T-helper 17 cell (primary cell): ENCODE measurements at places on chromosomes 11 and 22.

DNA sequence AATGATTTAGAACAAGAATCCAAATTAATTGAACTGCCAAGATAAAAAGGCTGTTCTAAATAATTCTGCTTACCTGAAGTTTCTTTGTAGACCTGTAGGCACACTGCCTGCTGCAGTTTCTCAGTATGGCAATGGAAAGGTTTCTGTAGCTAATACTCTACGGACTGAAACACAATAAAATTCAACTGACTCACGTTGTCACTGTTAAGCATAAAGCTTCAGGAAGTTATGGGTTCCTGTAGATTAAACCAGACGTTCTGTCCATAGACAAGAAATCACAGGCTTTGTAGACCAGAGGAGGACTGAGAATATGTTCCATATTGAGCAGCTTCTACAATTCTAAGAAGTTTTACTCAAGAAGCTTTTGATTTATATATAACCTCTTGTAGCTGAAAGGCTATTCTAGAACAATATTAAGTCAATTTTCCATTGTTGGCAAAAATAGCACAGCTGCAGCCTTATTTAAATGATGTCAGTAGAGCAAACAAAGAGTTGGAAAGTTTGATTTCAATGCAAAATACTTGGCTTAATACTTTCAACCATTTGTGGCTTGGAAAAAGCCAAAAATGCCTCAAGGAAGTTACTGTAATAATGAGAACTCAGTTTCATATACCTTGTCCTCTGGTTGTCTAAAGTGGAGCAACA is at the start of gene GLYATL2:
GLYATL2 (minus strand) TSS at position 344 of the 645 bp plus-strand sequence. CDS start 5,092 bp downstream, outside the sequence.
- DNase-seq, result no peak
- peaks cover 41% of the 10 kb centered on the region for H3K27me3 ChIP-seq
- no peak within 1 kb of the TSS for H3K27ac ChIP-seq
- peaks cover 4% of the 10 kb centered on the region for H3K36me3 ChIP-seq

DNA sequence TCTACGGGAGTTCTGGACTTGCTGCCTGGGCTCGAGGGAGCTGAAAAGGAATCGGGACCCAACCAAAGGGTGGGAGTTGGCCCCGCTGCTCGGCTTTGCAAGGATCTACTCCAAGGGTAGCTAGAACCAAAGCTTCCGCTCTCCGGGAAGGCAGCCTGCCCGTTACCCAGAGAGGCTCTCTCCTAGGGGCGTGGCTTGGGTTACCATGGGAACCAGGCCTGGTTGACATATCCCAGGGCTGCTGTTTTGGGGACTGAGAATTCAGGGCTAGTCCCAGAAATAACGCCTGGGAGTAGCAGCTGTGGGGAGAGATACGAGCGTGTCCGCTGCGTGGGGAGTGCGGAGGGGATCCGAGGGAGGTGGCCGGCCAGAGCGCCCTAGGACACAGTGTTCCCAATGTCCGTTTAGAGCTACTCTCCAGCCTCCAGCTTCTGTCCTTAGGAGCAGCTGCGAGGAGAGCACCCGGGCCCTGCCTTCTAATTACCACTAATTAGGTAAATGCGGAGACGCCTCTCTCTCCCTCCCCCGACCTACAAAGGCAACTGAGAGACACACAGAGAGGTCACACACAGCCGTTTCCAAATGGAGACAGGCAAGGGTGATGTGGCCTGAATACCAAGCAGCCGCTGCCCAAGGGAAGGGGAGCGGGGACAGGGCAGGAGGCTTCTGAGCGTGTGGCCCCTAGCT is 141.6 kb upstream of the CADM1 start:
- no peak overlapping the region for H3K4me3 ChIP-seq
- H3K27me3 ChIP-seq, result peaks cover 20% of the 10 kb centered on the region
- H3K4me1 ChIP-seq, result no peaks in the 10 kb centered on the region
- H3K27ac ChIP-seq, result no peak overlapping the region
- no peaks in the 10 kb centered on the region for H3K36me3 ChIP-seq
- DNase-seq, result no peak

DNA sequence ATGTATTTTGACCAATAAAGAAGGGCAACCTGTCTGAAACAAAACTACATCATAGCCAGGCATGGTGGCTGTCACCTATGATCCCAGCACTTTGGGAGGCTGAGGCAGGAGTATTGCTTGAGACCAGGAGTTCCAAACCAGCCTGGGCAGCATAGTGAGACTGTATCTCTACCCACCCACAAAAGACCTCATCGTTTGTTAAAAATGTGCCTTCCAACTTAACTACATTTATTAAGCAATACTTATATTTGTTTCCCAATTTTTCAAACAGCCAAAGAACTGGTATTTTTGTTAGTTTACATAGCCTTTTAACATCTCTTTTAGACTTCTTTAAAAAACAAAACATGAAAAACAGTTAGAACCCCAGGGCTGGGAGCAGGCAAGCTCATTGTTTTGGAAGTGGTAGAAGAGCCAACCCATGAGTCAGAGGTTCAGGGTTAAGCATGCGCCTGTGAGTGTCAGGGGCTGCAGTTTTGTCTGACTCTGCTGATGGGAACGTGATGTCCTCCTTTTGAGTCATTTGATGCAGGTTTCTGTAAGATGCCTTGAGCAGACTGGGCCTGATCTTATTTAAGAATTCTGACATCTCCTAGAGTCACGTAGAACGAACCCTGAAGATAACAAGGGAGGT is 53.9 kb upstream of the CRTAM start:
- no peak overlapping the region for H3K4me3 ChIP-seq
- peaks cover 2% of the 10 kb centered on the region for H3K4me1 ChIP-seq
- peaks cover 2% of the 10 kb centered on the region for H3K36me3 ChIP-seq
- H3K27me3 ChIP-seq, result no peaks in the 10 kb centered on the region

DNA sequence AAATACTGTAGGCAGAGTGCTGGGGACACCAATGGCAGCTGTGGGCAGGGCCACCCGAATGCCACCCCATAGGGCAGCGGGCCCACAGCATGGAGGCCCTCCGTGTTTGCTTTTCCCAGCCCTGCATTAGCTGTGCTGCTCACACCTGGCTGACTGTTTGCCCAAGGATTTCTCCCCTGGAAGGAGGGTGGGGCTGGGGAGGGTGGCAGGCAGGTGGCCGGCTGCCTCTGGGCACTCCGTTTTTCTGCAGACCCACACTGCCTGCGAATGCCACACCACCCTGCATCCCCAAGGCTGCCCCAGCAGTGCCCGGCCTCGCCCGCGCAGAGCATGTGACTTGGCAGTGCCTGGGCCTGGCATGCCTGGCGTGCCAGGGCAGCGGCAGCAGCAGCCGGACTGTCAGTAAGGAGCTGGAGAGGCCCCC is 19.6 kb downstream of the DAGLA start:
- H3K36me3 ChIP-seq, result no peaks in the 10 kb centered on the region
- peaks cover 28% of the 10 kb centered on the region for H3K4me1 ChIP-seq
- H3K27me3 ChIP-seq, result no peaks in the 10 kb centered on the region
- H3K4me3 ChIP-seq, result no peak overlapping the region
- DNase-seq, result no peak
- no peak overlapping the region for H3K27ac ChIP-seq

- no peaks in the 10 kb centered on the region for H3K27me3 ChIP-seq
- no peak for DNase-seq
- H3K36me3 ChIP-seq, result no peaks in the 10 kb centered on the region
- no peak overlapping the region for H3K4me3 ChIP-seq
- no peaks in the 10 kb centered on the region for H3K4me1 ChIP-seq
Measured at GRCh38 chr11:103183981-103184611, 74.9 kb downstream of the DYNC2H1 start.

- H3K4me3 ChIP-seq, result no peak overlapping the region
- H3K27ac ChIP-seq, result no peak overlapping the region
- H3K36me3 ChIP-seq, result no peaks in the 10 kb centered on the region
Measured at GRCh38 chr11:134338068-134338467, 6.3 kb downstream of the GLB1L2 start.

DNA sequence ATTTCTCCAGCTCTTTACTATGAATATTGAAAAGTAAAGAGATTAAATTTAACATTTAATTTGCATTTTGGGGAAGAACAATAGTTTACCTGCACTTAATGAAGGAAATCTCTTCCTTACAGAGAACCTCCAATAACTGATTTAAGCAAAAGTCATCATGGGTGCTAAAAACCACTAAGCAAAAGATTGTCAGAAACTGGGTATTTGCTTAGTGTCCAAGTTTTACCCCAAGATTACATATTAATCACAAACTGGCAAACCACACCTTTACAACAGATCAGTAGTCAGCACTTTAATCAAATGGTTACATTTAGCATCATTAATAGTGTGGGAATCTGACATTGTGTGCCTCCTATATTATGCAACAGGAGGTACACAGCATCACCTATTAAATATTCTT is 2.7 kb downstream of the ZBTB44 start:
- H3K27me3 ChIP-seq, result no peaks in the 10 kb centered on the region
- peaks cover 3% of the 10 kb centered on the region for H3K36me3 ChIP-seq
- DNase-seq, result no peak
- H3K4me3 ChIP-seq, result no peak overlapping the region
- H3K27ac ChIP-seq, result peak overlapping the region; percentile 79

GRCh38 chr22:40684728-40685127 is 5.4 kb downstream of the MCHR1 start:
- peak overlapping the region; percentile 87 for H3K4me3 ChIP-seq
- H3K4me1 ChIP-seq, result peaks cover 18% of the 10 kb centered on the region
- DNase-seq, result no peak
- H3K27ac ChIP-seq, result peak overlapping the region; percentile 59
- H3K27me3 ChIP-seq, result peaks cover 15% of the 10 kb centered on the region
- H3K36me3 ChIP-seq, result no peaks in the 10 kb centered on the region

- H3K27me3 ChIP-seq, result no peaks in the 10 kb centered on the region
- H3K36me3 ChIP-seq, result no peaks in the 10 kb centered on the region
- no peak for DNase-seq
- H3K27ac ChIP-seq, result no peak overlapping the region
Measured at GRCh38 chr11:30608534-30608933, 22.4 kb upstream of the MPPED2 start.

- H3K36me3 ChIP-seq, result peaks cover 6% of the 10 kb centered on the region
- peak; percentile 21 for DNase-seq
- H3K4me1 ChIP-seq, result peaks cover 36% of the 10 kb centered on the region
Measured at GRCh38 chr22:41833369-41834004, 582 bp downstream of the SREBF2 start.

- no peak overlapping the region for H3K4me3 ChIP-seq
- H3K36me3 ChIP-seq, result no peaks in the 10 kb centered on the region
- no peak for DNase-seq
- H3K4me1 ChIP-seq, result peaks cover 2% of the 10 kb centered on the region
Measured at GRCh38 chr11:116703421-116703820, 69.4 kb downstream of the BUD13 start.

GRCh38 chr22:21996175-21996720 is 13.7 kb upstream of the TOP3B start:
- no peak for DNase-seq
- no peak overlapping the region for H3K4me3 ChIP-seq
- peaks cover 6% of the 10 kb centered on the region for H3K36me3 ChIP-seq

DNA sequence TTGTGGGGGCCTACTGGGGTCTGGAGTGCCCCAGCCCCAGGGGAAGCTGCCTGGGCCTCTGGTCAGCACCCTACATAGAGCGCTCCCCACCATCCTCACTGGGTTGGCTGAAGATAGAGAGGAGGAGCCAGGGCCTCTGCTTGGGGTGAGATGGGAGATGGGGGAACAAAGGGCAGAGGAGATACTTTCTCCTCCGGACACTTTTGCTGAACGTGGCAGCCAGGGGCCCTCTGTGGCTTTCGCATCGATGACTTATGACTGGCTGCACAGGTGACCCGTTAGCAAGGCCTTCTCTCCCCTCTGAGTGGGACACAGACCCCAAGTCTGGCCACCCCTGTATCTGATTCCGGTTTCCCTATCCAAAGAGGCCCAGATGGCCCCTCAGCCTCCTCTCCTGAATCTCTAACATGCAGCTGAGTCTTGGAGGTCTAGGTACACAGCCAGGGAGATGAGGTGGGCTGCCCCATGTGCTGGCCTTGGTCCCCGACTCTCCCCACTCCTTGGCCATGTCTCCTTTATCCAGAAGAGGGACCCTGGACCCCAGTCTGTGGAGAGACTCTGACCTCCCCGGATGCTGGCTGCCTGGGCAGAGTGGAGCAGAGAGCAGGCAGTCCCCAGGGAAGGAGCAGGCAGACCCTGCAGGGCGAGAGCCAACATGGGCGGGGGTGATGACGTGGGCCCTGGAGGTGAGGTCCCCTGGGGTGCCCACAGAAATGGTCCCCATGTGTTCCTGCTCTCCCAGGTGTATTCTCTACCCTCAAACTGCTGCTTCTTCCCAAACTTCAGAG is 59.3 kb upstream of the NECTIN1 start:
- peaks cover 56% of the 10 kb centered on the region for H3K27me3 ChIP-seq
- H3K27ac ChIP-seq, result no peak overlapping the region
- no peak overlapping the region for H3K4me3 ChIP-seq
- H3K4me1 ChIP-seq, result no peaks in the 10 kb centered on the region
- no peak for DNase-seq
- H3K36me3 ChIP-seq, result no peaks in the 10 kb centered on the region

DNA sequence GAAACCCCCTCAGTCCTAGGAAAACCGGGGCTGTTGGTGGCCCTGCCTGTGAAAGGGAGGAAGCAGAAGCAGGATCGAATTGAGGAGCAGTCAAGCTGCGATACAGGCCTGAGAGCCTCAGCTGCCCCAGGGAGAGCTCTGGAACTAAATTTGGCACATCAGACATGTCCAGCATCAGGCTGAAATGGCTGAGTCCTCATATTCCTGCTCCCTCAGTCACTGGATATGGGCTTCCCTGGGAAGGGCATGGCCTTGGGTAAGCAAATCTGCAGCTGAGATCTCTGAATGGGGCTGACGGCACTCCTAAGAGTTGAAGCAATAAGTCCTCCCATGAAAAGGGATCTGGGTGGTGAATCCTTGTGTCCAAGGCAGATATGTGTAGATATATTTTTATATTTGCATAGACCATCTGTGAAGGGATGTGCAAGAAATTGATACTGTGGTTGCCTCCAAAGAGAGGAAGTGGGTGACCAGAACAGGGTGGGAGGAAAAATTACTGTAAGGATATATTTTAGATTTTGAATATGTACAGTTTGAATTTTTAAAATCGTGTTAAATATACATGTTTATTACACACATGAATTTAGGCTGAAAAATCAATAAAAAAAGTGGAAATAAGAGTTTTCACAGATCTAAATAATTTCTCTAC is 45.5 kb downstream of the APIP start:
- H3K4me1 ChIP-seq, result no peaks in the 10 kb centered on the region
- H3K27me3 ChIP-seq, result no peaks in the 10 kb centered on the region
- H3K27ac ChIP-seq, result no peak overlapping the region
- no peak overlapping the region for H3K4me3 ChIP-seq

GRCh38 chr22:44664149-44664548 is 37.9 kb upstream of the PRR5 start:
- peaks cover 41% of the 10 kb centered on the region for H3K4me1 ChIP-seq
- no peaks in the 10 kb centered on the region for H3K36me3 ChIP-seq
- no peaks in the 10 kb centered on the region for H3K27me3 ChIP-seq
- H3K27ac ChIP-seq, result peak overlapping the region; percentile 91
- no peak for DNase-seq

DNA sequence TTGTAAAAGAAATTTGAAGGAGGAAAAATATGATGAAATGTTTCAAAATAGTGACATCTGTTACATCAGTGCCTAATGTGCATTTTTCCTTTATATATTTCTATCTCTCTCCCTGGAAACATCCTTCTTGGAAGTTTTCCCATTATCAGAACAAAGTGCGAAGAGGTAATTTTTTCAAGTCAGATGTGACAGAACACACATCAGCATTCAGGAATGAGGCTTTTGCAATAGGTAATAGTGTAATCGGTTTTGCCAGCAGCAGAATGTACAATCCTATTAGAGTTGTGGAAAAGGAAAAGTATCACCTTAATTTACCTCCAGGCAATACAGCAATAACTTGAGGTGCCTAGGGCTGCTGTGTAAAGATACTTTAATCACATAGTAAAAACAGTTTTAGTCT is 275.8 kb downstream of the FAT3 start:
- no peaks in the 10 kb centered on the region for H3K27me3 ChIP-seq
- no peaks in the 10 kb centered on the region for H3K4me1 ChIP-seq
- H3K27ac ChIP-seq, result no peak overlapping the region
